Stimulated activated naive CD8-positive, alpha-beta T cell treated with anti-CD3 and anti-CD28 coated beads, Interleukin-15, amount 100 ng/mL, for 72 hours (primary cell): ENCODE measurements at places on chromosomes 3 and 15.

- no peak for DNase-seq
Observed at GRCh38 chr3:183188895-183189462, 26.4 kb upstream of the LAMP3 start.

GRCh38 chr3:135596563-135596962 lies 369.0 kb upstream of the PPP2R3A start:
- DNase-seq, result no peak

- DNase-seq, result no peak
Observed at GRCh38 chr3:147431751-147432150, 22.6 kb downstream of the ZIC1 start.

DNA sequence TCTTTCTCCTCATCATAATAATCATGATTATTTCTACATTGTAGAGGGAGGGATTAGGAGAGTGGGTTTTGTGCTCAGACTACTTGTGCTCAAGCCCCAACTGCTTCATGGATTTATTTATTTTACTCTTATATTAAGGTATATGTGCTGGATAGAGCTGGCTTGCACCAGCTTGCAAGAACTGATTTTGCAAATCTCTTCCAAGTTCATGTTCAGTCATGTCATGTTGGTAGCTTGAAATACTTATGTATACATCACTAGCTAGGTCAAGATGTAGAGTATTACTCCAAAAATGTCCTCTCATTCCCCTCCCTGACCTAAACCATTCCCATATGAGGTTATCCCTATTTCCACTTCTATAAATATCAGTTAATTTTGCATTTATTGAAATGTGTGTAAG lies 293.9 kb upstream of the RBMS3 start:
- DNase-seq, result no peak

- DNase-seq, result no peak
Observed at GRCh38 chr3:126450219-126450618, 25.5 kb downstream of the ZXDC start.

GRCh38 chr3:128489927-128490649 lies 2.9 kb downstream of the GATA2 start:
- peak; percentile 39 for DNase-seq

DNA sequence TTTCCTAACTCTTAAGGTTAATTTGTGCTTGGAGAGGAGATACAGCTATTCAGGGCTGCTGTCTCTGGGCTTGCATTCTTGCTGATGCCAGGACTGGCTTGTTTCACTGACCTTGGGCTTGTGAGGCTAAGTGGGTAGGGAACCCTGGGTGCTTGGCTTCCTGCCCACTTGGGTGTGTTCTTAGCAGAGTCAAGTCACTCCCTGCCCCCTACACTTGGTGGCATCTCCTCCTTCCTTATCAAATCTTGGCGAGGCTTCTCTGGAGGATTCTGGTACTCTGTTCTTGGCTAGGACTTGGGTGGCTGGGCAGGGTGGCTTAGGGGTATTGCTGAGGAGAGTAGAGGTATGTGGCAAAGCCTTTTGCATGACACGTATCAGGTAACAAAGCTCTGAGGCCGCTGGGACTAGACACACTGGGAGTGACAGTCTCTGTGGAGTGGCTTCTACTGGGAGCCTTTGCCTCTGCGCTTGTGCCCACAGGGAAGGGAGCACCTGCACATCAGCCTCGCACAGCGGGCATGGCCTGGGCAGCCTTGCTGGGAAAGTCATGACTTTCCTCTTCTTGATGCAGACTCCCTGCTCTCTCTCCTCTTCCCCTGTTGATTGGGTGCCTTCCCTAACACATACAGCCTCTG lies 41.8 kb downstream of the CHCHD6 start:
- no peak for DNase-seq

DNA sequence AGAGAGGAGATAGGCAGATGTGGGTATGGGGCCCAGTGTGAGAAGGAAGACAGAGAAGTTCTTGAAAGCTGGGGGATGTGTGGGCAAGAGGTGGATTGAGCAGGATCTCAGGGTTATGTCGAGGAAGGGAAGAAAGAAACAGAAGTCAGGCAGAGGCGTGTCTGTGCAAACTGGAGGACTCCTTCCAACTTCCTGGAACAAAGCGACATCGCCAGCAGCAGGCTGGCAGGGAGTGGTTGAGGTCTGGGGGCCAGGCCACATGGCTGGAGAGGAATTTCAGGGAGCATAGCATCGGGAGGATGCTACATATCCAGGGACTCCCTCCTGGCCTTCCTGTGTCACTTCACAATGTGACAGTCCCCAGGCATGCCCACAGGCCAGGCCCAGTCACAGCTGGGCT lies 42.9 kb upstream of the MYZAP start:
- DNase-seq, result no peak

- no peak for DNase-seq
Observed at GRCh38 chr3:177595530-177596188, 398.4 kb upstream of the TBL1XR1 start.

DNA sequence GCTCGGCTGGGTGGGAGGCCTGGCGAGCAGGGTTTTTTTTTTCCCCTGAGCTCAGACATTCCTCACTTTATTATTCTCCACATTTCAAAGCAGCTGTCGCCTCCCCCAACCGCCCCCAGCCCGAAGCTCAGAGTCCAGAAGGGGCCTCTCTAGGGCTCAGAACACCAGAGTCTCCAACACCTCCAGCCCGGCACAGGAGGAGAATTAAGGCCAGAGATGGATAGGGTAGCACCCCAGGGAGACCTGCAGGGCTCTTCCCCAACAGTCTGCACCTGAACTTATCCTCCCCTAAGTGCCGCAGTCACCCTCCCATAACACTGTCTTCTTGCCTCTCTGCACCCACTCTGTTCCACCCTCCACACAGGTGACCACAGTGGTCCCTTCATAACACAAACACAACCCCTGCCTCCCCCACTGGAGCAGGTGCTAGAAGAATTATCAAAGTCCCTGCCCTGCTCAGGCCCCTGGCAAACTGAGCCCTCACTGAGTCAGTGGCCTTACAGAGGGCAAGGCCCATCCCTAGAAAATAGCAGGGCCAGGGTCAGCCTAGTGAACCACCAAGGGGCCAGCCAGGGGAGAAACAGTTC lies 14.1 kb downstream of the MYL3 start:
- DNase-seq, result no peak

DNA sequence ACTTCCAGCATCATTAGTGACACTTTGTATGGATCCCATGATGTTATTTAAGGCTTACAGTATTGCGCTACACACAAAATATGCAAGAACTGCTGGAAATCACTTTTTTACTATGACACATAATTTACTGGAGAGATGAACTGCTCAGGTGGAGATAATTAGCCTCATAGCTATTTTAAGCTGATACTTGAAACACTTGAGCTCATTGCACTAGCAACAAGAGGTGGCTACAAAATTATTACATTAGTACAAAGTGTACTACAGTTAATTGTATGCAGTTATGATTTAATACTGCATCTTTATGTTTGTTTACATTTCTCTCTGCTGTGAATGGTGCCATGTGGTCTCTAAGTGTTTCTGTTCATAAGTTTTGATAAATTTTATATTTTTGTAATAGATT lies 6.5 kb upstream of the LZTFL1 start:
- DNase-seq, result no peak

DNA sequence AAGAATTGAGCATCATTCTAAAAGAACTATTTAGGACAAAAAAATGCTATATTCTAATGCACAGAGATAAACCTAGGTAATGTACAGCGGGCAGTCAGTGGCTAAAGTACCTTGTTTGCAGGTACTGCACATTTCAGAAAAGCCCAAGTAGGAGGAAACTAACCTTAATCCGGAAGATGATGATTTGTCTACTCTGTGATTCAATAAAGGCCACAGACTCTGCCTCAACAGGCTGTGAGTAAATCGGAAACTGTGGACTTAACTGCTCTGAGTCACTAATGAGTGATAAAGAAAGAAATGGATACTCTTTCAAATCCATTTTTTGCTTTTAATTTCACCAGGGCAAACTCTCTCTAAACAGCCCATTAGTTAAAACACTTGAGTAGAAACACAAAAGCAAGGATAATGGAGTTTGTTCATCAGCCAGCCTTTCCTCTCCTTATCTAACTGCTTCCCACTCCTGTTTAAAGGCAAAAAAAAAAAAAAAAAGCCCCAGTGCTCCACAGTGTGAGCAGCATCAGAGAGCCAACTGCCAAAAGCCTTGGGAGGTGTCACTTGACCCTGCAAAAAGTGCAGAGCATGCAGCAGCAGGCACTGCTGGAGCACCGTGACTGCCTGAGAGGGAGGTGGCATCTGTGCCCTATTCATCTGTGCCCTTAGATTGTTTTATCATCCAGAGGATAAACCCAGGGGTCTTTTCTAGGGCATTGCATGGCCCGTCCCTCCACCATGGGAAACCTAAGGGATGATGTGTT lies 187.7 kb downstream of the SATB1 start:
- peak; percentile 14 for DNase-seq

GRCh38 chr15:62940755-62941361 lies 101.7 kb upstream of the TPM1 start:
- DNase-seq, result no peak

- DNase-seq, result no peak
Observed at GRCh38 chr3:127477396-127477795, 113.1 kb downstream of the TPRA1 start.

- DNase-seq, result no peak
Observed at GRCh38 chr3:15476378-15476777, 45.1 kb downstream of the COLQ start.

DNA sequence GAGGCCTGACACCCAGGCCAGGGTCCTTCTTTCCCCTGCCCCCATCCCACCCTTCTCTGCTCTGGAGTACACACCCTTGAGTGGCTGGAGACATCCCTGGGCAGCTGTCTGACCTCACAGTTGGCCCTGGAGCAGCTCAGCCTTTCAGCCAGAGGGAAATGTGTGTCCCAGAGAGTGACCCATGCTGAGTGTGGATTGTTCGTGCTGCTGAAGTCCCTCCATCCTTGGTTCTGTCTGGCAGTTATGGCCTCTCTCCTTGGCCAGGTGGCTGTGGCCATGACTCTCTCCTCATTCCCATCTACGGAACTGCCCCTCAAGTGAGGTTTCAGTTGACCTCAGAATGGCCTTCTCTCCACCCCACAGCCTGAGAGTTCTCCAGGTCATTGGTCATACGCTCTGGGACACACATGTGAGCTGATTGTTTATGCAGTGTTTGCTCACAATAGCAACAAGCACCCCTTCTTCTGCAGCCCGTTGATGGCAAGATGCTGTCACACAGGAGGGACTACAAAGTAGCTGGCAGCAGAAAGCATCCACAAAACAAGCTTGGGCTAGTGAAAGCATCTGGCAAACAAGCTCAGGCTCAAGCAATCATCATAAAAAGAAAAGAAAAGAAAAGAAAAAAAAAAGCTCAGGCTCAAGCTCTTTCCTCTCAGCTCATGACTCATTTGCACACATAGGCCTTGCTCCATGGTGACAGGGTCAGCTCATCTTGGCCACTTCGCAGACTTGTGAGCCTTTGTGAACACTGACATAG lies 55.3 kb upstream of the ITGA11 start:
- no peak for DNase-seq

DNA sequence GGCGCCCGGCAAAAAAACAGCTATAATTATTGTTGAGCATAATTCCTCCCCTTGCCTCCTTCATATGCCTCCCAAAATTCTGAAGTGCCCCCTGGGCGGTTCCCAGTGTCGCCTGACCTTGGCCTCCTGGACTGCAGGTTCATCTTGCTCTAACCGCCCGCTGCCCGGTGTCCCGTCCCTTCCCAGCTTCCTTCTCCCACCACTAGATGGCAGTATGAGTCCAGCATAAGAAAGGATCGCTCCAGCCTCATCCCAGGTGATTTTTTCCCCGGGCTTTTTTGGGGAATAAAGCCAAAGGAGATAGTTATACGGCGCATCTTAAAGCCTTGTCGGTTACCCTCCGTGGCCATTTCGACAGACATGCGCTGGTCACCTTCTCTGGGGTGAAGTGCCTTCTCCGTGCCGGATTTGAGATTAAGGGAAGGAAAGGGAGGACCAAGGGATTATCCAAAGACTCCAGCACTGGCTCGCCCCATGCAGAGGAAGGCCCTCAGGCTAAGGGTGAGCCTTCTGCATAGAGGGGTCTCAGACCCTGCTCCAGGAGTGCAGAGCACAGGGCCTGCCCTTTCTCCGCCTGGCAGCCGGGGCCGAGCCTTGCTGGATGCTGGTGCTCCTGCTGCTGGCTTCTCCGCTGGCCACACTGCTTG lies 45.8 kb upstream of the TRA2B start:
- DNase-seq, result peak; percentile 51

GRCh38 chr15:82952158-82953081 lies at the start of gene HOMER2:
HOMER2 (minus strand) TSS chr15:82952720; CDS start chr15:82952535, 185 bp downstream.
- DNase-seq, result peak; percentile 13

- DNase-seq, result peak; percentile 83
Observed at GRCh38 chr15:69758810-69759790, 306.5 kb downstream of the RPLP1 start.

DNA sequence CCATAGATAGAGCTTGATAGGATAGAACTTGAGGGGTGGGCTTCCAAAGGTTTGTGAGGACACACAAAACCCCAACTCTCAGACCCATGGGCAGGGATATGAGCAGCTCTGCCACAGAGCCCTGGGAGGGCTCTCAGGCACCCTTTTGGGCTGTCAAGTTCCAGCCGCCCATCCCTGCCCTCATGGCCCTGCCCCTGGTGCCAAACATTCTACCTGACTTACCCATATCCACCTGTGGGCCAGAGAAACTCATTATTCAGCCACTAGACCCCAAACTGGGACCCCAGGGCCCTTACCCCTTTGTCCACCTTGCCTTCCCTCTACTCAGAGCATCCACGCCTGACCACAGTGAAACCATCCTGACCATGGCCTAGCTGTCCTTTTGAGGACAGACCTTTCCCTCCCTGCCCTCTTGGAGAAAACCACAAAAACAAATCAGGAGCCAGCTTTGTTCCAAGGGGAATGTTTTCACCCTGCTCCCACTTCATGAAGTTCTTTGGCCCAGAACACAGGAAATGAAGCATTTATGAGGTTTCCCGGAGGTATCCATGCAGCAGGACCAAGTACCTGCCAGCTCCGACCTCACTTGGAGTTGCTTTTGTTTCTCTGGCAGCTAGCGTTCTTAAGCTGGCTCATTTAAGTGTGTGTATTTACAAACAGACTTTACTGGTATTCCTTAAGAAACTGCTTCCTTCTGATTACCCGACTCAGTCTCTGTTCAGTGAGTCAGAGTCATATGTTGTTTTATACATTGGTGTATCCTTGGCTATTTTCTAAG lies 34.2 kb upstream of the GALNT15 start:
- no peak for DNase-seq

DNA sequence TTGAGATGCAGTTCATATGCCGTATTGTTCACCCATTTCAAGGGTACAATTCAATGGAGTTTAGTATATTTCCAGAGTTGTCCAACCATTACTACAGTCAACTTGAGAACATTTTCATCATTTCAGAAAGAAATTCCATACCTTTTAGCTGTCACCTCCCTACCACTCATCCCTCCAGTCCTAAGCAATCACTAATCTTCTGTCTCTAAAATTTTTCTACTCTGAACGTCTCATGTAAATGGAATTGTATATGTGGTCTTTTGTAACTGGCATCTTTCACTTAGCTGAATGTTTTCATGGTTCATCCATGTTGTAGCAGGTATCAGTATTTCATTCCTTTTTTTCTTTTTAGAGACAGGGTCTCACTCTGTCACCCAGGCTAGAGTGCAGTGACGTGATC lies 51.1 kb downstream of the CMTM7 start:
- no peak for DNase-seq

- DNase-seq, result no peak
Observed at GRCh38 chr3:122019493-122019892, 2.6 kb downstream of the ILDR1 start.
